ENCODE measurements at places on chromosomes 13 and 19. TPM values are rescaled to one million over a fixed set of nuclear protein-coding genes. Genes with fewer than 3 reads are reported as not detected.
A peak's percentile ranks its signal among the peaks of the same experiment; 100 is the strongest.

Gene SHISA7
- total RNA-seq, result not detected

Gene ATP8A2
- total RNA-seq, result 0.72 TPM

Gene PLD3
- 136 TPM for total RNA-seq

Gene TMPRSS9
- 1.1 TPM for total RNA-seq

Gene NLRP11
- total RNA-seq, result not detected

Gene TNFRSF19
- total RNA-seq, result 77.5 TPM

Gene ZNF57
- 6.5 TPM for total RNA-seq

Gene COL5A3
- 9.1 TPM for total RNA-seq

GRCh38 chr19:45834970-45835369 lies 19.9 kb upstream of the RSPH6A start:
- DNase-seq, result no peak
- peaks cover 69% of the 10 kb centered on the region for H3K36me3 ChIP-seq
- H3K4me1 ChIP-seq, result no peaks in the 10 kb centered on the region
- H3K27ac ChIP-seq, result no peak overlapping the region
- no peaks in the 10 kb centered on the region for H3K27me3 ChIP-seq

DNA sequence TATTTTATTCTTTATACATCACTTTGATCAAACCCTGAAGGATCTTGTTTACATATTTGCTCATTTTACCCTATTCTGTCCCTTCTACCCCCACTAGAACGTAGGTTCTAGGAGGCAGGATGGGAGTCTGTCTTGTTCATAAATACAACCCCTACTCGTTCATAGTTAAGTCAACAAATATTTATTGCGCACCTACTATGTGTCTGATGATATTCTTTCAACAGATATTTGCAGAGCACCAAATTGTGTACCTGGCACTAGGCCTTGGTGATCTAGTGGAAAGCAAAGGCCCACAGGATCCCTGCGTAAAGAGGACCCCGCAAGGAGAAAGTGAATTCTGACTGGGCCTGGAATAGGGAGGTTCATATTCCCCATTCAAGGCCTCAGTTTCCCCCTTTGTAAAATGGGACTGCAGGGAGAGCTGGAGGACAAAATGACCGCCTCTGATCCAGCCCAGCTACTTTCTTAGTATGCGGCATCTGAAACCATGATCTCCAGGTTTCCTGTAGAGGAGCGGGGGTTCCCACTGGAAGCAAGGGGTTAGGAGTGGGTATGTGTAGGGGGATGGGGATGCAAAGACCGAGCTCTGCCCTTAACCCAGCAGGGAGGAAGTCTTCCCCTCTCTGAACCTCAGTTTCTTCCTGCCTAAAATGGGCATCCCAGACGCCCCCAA lies 534 bp upstream of the GEMIN7 start:
- peak overlapping the region; percentile 92 for H3K4me3 ChIP-seq
- H3K27me3 ChIP-seq, result no peaks in the 10 kb centered on the region
- H3K27ac ChIP-seq, result peak overlapping the region; percentile 32
- peaks cover 16% of the 10 kb centered on the region for H3K4me1 ChIP-seq
- DNase-seq, result peak; percentile 54

- no peaks in the 10 kb centered on the region for H3K4me1 ChIP-seq
- H3K4me3 ChIP-seq, result no peak overlapping the region
- H3K36me3 ChIP-seq, result no peaks in the 10 kb centered on the region
- H3K27ac ChIP-seq, result no peak overlapping the region
- DNase-seq, result no peak
Measured at GRCh38 chr13:113078902-113079780, 26.4 kb upstream of the F7 start.

DNA sequence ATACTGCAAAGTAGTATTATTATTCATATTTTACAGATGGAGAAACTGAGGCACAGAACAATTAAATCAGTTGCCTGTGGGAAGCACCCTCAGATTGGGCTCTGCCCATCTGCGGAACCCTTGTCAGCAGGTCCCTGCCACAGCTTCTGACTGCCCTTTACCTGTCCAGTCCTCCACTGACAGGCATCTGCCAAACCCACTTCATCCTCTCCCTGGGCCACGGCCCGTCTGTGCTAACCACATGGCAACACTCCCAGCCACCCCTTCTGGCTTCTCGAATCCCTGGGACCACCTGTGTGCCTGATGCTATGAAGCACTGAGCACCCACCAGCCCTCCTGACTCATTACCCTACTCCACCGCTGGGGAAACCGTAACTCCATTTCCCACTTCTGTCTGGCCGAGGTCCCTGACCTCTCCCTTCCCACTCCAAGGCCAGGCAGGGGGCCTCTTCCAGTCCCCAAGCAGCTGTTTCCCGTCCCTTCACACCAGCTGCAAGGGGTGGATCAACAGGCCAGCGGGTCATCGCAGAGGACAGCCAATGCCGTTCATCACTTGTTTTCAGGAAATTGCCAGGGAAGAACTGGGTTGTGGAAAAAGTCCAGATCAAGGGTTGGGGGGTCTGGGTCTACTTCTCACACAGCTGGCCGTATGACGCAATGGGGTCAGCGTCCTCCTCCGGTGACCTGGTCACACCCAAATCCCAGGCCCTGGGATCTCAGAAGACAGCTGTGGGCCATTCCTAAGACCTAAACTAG lies 2.5 kb downstream of the KANK3 start:
- no peak overlapping the region for H3K27ac ChIP-seq
- peaks cover 42% of the 10 kb centered on the region for H3K27me3 ChIP-seq
- DNase-seq, result peak; percentile 65
- no peaks in the 10 kb centered on the region for H3K36me3 ChIP-seq

- H3K27me3 ChIP-seq, result no peaks in the 10 kb centered on the region
- peak; percentile 45 for DNase-seq
- H3K27ac ChIP-seq, result no peak overlapping the region
- peaks cover 11% of the 10 kb centered on the region for H3K36me3 ChIP-seq
- no peak overlapping the region for H3K4me3 ChIP-seq
- no peaks in the 10 kb centered on the region for H3K4me1 ChIP-seq
Measured at GRCh38 chr13:112819816-112820215, 130.0 kb downstream of the ATP11A start.

DNA sequence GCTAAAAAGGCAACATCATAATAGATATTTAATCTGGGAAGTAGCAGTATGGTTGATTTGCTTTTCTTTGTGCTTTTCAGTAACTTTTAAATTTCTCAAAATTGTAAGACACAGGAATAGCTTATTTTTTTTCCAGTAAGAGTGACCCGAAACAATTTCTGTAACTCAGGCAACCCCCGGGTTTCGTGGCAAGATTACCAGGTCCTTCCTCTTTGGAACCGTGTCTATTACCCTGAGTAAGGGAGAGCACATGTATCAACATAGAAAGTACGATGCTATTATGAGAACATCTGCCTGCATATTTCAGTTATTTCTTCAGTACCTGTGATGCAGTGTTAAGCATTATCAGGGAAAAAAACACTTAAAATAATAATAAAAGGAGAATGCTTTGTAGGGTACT lies 64.1 kb downstream of the DOCK9 start:
- H3K27me3 ChIP-seq, result no peaks in the 10 kb centered on the region
- peaks cover 5% of the 10 kb centered on the region for H3K4me1 ChIP-seq
- no peak for DNase-seq
- H3K36me3 ChIP-seq, result no peaks in the 10 kb centered on the region
- no peak overlapping the region for H3K4me3 ChIP-seq
- H3K27ac ChIP-seq, result no peak overlapping the region

DNA sequence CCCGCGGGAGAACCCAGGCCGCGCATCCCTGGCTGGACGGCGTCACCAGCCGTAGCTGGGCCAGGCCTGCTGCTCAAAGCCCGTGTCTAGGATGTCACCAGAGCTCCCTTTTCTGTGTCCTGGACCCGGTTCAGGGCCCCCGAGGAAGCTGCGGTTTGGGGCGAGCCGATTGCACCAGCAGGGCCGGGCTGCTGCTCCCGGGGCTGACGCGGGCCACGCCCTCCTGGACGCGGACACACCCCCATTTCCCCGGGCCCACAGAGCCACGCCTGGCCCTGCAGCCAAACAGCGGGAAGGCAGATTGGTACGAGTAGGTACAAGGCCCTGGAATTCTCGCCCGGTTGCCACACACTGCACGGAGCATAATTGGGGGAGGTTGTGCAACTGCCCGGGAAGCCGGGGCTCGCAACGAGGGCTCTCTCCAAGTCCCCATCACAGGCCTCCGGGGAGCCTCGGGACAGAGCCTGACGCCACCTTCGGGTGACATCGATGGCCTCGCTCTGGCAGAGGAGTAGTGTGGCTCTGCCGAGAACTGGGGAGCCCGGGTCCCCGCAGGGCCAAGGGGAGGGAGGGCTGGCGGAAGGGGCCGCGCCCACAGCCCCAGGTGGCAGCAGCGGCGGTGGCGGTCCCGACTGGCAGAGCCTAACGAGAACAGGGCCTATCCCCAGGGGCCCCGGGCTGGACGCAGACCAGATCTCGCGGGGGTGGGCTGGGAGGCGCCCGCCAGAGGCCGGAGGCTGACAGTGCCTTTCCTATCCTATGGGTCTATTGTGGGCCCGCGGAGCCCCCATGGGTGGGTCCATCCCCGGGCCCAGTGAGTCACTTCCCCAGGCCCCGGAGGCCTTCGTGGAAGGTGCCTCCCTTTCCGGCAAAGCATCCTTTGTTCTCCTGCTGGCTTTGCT lies 23.5 kb downstream of the KCTD15 start:
- no peak overlapping the region for H3K27ac ChIP-seq
- peak overlapping the region; percentile 55 for H3K4me3 ChIP-seq
- H3K36me3 ChIP-seq, result no peaks in the 10 kb centered on the region
- H3K27me3 ChIP-seq, result no peaks in the 10 kb centered on the region

- H3K27ac ChIP-seq, result no peak overlapping the region
- H3K36me3 ChIP-seq, result no peaks in the 10 kb centered on the region
- no peak for DNase-seq
- no peaks in the 10 kb centered on the region for H3K4me1 ChIP-seq
- no peak overlapping the region for H3K4me3 ChIP-seq
Measured at GRCh38 chr13:51921790-51922740, 60.3 kb downstream of the CCDC70 start.

- H3K36me3 ChIP-seq, result no peaks in the 10 kb centered on the region
- DNase-seq, result peak; percentile 96
- H3K4me3 ChIP-seq, result peak overlapping the region; percentile 32
- H3K27ac ChIP-seq, result peak overlapping the region; percentile 82
- peaks cover 56% of the 10 kb centered on the region for H3K4me1 ChIP-seq
- H3K27me3 ChIP-seq, result no peaks in the 10 kb centered on the region
Measured at GRCh38 chr13:110126391-110126961, 180.5 kb downstream of the COL4A1 start.

DNA sequence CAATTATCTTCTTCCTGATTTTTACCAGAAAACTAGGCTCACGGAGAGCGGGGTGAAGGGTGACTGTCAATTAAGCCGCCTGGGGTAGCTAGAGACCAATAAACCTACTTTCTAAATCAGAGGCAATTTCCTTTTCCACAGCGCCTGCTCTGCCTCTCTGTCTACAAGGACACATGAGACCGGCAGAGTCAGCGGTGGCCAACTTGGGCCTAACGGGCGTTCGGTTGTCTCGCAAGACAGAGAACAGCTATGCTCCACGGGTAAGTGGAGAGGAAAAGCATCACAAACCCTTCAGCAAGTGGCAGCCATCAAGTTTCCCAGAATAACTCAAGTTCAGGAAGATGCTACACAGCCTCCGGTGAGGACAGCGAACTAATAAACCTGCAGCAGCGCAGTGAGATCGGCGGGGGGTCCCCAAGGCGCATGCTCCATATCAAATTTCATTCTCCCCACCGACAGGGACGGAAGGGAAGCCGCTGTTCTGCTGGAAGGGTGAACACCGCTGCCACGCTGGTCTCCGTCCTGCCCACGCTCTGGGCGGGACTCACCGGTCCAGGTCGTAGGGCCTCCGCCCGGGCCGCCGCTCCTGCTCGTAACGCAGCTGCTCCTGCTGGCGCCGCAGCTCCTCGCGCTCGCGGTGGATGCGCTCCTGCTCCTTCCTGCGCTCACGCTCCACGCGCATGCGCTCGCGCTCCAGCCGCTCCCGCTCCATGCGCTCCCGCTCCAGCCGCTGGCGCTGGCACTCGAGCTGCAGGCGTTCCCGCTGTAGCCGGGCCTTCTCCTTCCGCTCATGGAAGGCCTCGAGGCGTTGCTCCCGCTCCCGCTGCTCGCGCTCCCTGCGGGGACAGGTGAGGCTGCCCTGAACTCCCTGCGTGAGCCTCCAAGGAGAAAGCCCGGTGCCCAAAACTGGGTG lies 25.8 kb upstream of the TINCR start:
- H3K36me3 ChIP-seq, result peaks cover 79% of the 10 kb centered on the region
- no peaks in the 10 kb centered on the region for H3K27me3 ChIP-seq
- H3K27ac ChIP-seq, result no peak overlapping the region
- no peak overlapping the region for H3K4me3 ChIP-seq
- peak; percentile 66 for DNase-seq
- H3K4me1 ChIP-seq, result no peaks in the 10 kb centered on the region

DNA sequence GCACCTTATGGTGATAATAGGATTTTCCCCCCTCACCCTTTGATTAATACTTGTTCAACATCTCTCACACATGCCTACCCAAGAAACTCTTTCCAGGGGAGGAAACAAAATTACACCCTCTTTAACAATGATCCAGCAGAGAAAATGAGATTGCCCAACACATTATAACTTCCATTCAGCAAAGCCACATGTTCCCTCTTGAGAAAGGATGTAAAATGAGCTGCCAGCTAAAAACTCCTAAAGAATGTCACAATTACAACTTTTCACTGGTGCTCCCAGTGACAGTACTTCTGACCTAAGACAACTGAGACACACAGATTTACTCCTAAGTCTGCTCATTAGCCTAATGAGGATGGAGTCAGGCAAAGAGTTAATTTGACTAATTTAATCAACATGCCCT lies 621.4 kb downstream of the DIAPH3 start:
- H3K36me3 ChIP-seq, result no peaks in the 10 kb centered on the region
- no peaks in the 10 kb centered on the region for H3K4me1 ChIP-seq
- H3K27me3 ChIP-seq, result no peaks in the 10 kb centered on the region
- no peak overlapping the region for H3K4me3 ChIP-seq

GRCh38 chr13:35014606-35015213 lies 72.6 kb downstream of the NBEA start:
- no peaks in the 10 kb centered on the region for H3K27me3 ChIP-seq
- H3K4me1 ChIP-seq, result no peaks in the 10 kb centered on the region
- H3K27ac ChIP-seq, result no peak overlapping the region
- peak; percentile 1 for DNase-seq

DNA sequence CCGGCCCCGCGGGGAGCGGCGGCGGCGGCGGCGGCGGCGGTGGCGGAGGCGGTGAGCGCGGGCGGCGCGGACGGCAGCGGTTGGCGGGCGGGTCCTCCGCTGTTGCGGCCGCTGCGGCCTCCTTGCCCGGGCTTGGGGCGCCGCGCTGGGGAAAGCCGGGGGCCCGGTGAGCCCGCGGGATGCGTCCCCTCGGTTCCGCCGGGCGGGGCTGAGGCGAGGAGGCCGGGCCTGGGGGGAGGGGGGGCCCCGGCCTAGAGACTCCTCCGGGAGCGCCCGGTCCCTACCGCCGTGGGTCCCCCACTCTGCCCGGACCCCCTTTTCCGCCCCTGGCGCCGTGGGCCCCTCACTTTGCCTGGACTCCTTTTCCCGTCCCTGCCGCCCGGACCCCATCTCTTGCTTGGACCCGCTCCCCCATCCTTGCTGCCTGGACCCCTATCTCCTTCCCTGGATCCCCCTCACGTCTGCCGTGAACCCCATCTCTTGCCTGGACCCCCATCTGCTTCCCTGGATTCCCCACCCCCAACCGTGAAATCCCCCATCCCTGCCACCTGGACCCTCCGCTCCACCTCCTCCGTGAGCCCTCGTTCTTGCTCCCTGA lies 28.6 kb upstream of the NDUFS7 start:
- H3K4me3 ChIP-seq, result peak overlapping the region; percentile 90
- H3K27ac ChIP-seq, result peak overlapping the region; percentile 28
- peak; percentile 97 for DNase-seq
- peaks cover 23% of the 10 kb centered on the region for H3K36me3 ChIP-seq
- H3K27me3 ChIP-seq, result no peaks in the 10 kb centered on the region
